ENCODE measurements at places on chromosomes 1 and 21.
A peak's percentile ranks its signal among the peaks of the same experiment; 100 is the strongest.

GRCh38 chr1:57357462-57357861 is 66.4 kb downstream of the DAB1 start:
- no peak for DNase-seq

DNA sequence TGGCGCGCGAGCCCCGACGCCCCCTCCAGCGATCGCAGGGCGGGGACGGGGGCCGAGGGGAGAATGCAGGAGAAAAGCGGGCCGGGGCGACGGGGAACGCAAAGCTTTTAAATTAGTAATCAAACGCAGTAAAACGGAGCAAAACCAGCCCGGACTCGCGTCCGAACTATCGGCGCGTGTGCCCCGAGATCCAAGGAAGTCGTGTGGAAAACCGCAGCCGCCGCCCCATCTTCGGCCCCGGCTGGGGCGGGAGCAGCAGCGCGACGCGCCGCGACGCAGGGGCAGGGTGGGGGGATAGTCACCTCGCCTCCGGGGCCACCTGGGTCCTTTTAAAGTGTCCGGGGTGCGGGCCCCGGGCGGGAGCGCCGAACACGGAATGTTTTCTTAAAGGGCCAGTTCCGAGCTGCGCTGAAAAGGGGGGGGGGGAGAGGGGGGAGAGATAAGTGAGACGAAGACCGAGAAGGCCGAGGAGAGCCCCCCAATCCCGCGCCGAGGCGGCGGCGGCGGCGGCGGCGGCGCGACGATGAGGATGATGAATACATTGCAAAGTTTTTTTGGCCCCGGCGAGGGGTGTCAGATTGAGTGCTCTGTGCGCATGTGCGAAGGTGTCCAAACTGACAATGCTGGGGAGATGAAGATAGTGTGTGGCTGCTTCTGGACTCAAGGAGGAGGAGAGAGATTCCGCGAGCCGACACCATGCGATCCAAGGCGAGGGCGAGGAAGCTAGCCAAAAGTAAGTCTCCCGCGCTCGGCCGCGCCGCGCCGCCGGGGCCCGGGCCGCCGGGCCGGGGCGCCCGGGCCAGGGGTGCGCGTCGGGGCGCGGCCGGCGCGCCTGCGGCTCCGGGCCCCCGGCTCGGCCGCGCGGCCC is at the start of gene PRDM16:
PRDM16 (plus strand) TSS at position 640 of the 868 bp plus-strand sequence; CDS start at position 697, 57 bp downstream.
- peak; percentile 2 for DNase-seq

DNA sequence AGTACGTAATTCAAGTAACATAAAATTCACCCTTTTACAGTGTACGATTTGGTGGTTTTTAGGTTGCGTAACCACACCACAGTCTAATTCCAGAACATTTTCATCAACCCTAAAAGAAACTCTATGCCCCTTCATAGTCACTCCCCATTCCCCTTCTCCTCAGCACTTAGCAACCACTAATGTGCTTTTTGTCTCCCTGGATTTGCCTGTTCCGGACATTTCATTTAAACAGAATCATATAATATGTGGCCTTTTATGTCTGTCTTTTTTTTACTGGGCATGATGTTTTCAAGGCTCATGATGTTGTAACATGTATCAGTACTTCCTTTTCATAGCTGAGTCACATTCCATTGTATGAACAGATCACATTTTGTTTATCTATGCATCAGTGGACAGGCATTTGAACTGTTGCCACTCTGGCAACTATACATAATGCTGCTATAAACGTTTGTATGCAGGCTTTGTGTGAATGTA is 20.8 kb downstream of the OBSCN start:
- DNase-seq: peak; percentile 96

- peak; percentile 29 for DNase-seq
Measured at GRCh38 chr1:109281680-109282496, 1.1 kb downstream of the PSRC1 start.

DNA sequence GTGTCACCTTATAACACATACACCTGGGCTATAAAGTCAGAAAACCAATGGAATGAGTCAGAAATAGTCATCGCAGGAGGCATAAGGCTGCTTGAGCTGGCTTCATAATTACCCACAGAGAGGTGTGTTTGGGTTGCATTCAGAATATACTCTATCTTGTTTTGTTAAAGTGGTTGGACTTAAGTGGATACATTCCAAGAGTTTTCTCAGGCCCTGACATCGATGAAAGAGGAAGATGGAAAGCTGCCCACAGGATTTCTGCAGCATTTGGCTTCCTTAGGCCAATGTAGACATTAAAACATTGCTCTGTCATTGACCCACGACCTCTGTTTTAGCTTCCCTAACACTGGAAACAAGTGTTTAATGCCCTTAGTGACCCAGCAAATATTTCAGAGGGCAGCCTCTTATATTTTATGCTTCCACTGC is 18.6 kb upstream of the BCL10 start:
- peak; percentile 62 for DNase-seq

DNA sequence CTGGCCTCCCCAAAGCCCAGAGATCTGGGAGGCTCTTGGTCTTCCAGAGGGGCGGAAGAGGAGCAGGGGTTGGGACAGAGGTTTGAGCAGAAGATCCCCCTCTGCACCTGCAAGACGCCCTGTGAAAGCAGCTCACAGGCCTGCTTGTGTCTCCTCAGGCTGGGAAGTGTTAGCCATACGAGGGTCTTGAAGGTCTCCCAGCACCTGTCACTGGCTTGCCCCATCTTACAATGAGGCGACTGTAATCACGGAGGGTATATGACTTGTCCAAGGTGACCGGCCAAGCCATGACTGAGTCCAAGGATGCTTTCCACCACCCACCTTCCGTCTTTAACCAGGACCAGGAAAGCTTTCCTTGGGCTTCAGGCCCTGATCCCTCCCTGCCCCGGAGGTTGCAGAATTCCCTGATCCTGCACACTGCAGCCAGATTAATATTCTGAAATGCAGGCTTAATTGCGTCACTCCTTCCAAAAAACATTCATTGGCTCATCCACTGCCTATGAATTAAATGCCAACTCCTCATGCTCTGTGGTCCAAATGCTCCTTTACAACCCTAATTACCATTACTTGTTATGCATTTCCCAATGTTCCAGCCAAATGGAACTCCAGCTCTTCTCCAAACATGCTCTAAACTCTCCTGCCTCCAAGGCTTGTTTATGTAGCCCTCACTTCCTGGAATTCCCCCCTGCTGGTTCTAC is 64.0 kb downstream of the DDX20 start:
- no peak for DNase-seq

DNA sequence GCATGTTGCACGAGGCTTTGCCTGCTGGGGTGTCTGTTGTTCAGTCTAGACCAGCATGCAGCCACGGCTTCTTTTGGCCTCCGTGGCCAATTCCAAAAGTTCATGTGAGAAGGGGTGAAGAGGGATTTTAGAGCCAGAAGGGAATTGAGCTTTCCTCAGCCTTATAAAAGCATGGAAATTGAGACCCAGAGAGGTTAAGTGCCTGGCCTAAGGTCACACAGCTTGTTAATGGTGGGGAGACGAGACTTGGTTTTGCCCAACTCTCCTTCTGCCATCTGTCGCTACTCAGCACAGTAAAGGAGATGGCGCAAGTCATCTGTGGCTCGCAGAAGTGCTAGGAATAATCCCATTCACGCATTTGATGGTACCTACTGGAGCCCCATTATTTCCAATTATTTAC is 25.7 kb downstream of the ZBTB18 start:
- no peak for DNase-seq

DNA sequence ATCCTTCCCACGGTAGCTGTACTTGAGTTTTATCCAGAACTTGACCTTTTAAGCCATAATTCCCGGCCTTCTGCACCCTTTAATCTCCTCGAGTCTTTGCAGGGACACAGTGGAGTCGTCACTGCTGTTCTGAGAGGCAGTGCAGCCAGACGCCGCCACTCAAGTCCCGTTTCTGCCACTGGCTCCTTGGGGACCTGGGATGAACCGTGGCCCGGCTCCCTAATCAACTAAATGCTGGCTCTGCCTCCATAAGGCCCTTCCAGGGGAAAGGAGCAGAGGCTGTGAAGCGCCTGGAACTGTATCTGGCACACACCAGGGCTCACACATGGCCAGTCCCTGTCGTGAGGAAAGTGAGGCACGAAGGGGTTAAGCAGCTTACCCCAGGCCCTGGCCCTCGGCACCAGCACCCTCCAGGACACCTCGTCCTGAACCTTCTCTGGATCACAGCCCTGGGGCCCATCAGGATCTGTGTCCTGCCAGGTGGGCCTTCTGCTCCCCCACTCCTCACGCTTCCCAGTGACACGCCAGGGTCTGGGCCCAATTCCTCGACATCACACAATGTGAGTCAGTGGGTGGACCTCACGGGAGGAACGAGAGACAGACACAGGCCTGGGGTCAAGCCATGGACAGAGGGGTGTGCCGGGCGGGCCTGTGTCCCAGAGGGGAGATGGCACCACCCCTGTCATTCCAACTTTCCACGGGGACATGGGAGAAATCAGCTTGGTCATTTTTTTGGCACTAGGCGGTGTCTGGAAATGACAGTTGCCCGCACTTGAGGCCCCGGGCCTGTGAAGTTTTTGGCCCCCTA is 23.5 kb upstream of the C1orf174 start:
- no peak for DNase-seq

DNA sequence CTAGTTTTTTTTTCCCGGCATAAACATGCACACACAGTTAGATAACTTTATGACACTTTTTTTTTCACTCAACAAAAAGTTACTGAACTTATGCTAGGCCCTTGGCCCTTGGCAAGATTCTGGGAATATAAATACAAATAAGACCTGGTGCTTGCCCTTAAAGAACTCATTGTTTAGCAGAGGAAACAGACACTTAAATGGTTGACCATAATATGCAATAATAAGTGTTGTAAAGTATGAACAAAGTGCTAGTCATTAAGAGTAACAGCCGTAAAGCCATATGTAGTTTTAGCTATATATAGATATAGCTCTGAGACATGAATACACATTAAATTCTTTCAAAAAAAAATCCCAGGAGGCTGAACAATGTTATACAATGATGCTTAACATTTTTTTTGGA is 198.3 kb downstream of the CYYR1 start:
- no peak for DNase-seq

DNA sequence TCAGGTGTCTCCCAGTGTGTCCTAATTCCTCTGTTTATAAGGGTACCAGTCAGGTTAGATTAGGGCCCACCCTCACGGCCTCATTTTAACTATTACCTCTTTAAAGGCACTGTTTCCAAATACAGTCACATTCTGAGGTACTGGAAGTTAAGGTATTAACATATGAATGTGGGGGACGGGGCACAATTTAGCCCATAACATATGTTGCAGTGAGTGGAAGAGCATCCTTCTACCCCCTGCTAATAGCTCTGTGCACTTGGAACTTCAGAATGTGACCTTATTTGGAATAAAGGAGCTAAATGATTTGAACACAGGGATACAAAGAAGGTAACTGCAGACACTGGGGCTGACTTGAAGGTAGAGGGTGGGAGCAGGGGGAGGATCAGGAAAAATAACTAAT is 67.3 kb upstream of the ADGRL2 start:
- DNase-seq: no peak

DNA sequence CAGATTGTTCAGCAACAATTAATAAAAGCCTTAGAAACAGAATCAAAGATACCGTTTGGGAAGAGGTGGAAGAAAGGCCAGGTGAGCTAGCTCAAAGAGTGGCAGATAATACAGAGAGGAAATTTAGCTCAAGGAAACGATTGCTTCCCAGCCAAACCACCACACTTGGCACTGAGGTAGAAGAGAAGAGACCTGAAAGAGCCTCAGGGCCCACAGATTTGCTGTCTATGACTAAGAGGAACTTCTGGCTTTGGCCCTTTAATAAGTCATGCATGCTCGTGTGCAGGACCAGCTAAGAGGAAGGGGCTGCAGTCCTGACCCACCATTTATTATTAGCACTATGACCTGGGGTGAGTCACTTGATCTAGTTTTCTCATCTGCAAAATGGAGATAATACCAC is 72.8 kb upstream of the BCL10 start:
- DNase-seq: peak; percentile 45

GRCh38 chr1:200150721-200151120 is 123.2 kb downstream of the NR5A2 start:
- peak; percentile 91 for DNase-seq

GRCh38 chr1:209612646-209613399 is 29.3 kb downstream of the CAMK1G start:
- DNase-seq: no peak

DNA sequence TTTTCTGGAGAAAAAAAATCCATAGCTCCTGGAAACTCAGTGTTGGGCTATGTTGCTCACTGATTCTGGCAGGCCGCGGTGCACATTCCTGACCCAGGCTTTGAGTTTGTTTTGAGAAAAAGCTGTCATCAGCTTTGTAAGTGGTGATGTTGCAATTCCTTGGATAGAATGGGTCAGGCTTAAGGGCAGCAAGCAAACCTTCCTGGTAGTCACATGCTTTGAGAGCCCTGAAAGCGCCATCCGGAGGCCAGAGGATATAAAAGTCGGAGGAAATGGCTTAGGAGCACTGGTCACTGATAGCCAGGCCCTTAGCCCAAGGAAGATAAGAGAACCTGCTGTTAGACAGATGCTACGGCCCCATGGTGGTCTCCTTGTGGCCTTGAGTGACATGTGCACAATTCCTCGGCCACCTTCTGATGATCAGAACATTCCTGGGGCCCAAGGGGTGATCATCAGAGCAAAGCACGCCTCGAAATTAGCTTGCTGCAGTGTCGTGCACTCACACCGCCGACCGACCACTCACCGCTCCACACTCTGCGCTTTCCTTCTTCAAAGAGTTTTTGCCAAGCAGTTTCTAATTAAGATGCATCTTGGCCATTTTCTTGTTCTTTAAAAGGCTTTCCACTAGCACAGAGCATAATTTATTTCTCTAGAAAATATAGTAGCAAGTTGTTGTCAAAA is 78.6 kb downstream of the MAN1C1 start:
- DNase-seq: peak; percentile 93

DNA sequence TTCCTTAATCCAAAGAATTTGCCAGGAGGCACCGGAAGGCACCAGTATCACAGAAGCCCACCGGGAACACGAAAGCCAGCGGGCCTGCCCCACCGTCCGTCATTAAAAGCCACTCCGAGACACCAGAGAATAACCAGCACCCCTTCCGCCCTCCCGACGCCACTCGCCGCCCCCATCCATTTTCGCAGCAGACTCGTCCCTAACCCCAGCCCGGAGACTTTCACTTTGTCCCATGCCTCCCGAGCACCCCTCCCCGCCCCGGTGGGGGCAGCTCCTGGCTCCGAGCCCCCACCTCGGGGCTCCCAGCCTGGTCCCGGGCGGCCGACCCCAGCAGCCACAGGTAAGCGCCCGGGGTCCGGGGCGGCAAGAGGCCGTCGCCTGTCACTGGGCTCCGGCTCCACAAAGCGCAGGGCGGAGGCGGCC is 105.4 kb downstream of the SLC45A1 start:
- DNase-seq: peak; percentile 40

DNA sequence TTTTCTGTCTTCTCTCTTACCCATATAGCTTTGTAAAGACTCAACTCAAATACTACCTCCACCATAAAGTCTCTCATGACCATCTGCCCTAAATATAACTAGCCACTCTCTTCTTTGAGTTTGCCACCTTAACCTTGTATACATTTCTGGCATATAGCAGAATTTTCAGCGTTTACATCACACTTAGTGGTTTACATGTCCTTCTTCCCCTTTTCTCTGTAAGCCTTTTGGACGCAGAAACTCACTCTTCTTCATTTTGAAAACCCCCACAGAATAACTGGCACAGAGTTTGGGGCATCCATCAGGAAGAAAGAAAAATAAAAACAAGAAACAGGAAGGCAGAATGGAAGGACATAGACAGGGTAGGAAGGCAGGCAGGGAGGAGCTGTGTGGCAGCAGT is 131.8 kb upstream of the DUSP10 start:
- DNase-seq: no peak
